Right atrium auricular region (tissue), 2 donors: ENCODE measurements at places on chromosomes 6 and 20.

GRCh38 chr20:52496191-52496590, 304.6 kb upstream of the ZFP64 start:
- no peak for DNase-seq

DNA sequence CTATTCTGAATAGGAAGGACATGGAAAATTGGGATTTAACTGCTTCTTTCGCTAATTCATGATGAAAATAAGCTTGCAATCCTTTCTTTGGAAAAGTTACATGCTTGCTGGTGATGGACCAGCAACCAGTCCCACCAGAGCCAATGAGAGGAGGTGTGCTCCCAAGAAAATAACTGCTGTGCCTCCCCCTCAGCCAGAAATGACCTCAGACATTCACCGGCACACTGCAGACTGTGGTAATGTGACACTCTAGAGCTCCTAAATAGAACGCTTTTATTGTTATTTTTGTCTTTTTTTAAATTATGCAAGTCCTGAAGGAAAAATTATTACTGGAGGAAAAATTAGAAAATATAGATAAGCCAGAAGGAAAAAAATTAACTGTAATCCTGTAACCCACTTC, 2.6 kb downstream of the PYGB start:
- DNase-seq = peak; percentile 56

- DNase-seq = no peak
These were observed 70.0 kb downstream of the ESR1 start for GRCh38 chr6:151877458-151877857.

DNA sequence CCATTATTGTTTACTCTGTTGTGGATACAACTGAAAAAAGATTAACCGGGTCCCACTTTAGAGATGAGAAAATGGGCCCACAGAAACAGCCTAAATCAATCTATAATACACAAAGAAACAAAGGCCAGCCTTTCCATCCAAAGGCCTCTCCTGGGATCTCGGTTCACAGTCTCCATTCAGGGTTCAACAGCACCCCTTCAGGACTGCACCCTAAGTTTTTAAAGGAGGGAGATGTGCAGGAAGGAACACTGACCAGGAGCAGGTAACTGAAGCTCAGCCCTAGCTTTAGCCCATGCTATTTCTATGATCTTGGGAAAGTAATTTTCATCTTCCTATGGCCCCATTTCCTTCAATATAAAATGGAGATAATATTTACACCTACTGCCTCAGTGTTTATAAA, 147.7 kb downstream of the BTBD9 start:
- DNase-seq = no peak
